ENCODE measurements at places on chromosomes 16 and 17.

GRCh38 chr16:67648088-67648763 is 3.3 kb downstream of the CARMIL2 start:
- DNase-seq: no peak

DNA sequence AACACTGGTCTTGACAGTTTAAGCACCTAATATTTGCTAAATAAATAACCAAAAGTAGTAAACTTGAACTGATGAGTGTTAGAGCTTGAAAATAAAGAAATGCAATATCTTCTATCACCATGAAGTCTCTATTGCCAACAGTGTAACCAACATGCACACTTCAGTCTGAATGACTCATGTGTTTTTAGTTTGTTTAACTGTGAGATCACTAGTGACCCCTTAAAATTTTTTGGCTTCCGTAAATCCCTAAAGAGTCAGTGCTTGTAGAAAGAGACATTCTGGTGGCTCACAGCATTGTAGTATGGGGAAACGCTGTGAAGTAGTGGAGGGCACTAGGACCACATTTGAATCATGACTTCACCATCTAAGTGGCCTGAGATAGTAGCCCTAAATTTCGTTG is 341.1 kb downstream of the PMP22 start:
- DNase-seq: no peak

DNA sequence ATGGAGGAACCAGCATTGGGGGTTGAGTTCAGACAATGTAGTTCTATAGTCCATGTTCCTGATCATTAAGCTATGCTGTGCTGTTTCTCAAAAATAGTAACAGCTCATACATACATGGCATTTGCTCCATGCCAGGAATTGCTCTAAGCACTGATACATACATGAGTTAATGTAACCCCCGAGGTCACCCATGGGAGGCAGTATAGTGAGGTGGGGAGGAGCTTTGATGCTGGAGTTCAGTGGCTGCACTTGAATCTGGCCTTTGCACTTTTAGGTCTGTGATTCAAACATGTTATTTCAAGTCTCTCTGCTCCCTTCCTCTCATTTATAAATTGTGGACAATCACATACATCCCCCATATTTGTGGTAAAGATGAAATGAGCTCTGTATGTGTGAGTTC is 223.1 kb upstream of the WSB1 start:
- no peak for DNase-seq

GRCh38 chr17:48352630-48353029 is 77.4 kb downstream of the SKAP1 start:
- no peak for DNase-seq

DNA sequence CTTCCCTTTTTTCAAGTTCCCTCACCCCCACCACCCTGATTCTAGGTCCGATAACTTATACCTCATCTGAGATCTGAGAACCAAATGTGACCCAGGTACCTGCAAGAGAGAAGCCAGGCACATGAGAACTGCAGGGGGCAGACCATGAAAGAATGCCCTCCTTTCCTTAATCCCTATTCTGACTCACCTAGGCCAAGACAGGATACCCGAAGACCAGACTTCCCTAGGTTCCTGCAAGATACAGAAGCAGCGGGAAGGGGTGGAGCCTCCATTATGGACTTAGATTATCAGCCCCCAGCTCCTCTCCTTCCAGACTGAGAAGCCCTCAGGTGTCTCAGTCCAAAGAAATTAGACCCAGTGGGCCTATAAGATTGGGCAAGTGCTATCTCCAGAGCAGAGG is 2.1 kb downstream of the KCNAB3 start:
- DNase-seq: no peak

DNA sequence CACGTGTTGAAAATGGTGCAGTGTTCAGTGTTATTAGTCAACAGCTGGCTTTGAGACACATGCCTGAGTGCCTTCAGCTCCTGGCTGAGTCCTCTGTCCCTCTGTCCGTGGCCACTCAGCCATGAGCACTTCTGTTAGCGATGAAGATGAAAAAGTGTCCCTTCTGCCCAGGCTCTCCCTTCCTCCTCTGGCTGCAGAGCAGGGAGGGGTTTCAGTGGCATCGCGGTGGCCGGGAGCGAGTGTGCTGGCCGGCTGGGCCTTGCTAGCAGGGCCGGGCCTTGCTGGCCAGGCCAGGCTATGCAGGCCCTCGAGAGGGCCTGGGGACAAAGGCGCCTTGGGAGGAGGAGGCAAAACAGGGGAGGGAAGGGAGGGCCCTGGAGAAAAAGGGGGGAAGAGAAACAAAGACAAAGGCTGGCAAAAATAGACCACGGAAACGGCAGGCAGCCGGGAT is 47.7 kb downstream of the CMIP start:
- DNase-seq: no peak

GRCh38 chr16:24544640-24545039 is 5.3 kb downstream of the RBBP6 start:
- DNase-seq: no peak

GRCh38 chr17:19292377-19292711 is 55.2 kb downstream of the EPN2 start:
- DNase-seq: no peak

- DNase-seq: no peak
Observed at GRCh38 chr16:3511286-3512180, 10.7 kb downstream of the CLUAP1 start.
